ENCODE measurements at places on chromosomes 12 and 14.

DNA sequence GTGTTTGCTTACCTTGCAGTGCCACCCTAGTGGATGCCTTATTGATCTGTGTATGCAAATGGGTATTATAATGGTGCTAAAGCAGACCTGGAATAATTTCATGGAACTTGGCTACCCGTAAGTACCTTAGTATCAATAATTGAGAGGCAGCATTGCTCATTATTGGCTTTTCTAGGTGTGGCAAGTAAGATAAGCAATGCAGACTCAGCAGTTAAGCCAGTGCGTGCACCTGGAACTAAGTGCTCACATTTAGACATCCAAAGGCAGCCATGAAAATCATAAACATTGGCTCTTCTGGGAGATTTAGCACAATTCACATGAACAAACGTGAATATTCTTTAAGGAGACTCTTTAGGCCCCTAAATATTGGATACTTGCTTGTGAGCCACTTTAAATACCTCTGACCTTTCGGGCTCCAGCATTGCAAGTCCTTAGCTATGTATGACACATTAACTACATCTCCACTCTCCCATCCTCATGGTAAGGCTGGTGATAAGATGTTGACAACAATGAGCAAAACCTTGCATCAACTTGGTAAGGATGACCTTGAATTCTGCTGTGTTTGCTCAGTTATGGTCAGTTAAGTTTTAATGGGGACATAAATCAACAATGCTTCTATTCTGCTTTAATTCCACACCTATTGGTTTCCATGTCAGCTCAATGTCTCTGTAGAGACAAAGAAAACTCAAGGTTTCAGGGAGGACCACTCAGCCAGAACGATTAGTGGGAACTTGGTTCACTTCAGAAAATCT is 112.0 kb downstream of the SLC5A8 start:
- DNase-seq: no peak

- DNase-seq: no peak
Measured at GRCh38 chr14:72714871-72715214, 179.1 kb downstream of the DPF3 start.

DNA sequence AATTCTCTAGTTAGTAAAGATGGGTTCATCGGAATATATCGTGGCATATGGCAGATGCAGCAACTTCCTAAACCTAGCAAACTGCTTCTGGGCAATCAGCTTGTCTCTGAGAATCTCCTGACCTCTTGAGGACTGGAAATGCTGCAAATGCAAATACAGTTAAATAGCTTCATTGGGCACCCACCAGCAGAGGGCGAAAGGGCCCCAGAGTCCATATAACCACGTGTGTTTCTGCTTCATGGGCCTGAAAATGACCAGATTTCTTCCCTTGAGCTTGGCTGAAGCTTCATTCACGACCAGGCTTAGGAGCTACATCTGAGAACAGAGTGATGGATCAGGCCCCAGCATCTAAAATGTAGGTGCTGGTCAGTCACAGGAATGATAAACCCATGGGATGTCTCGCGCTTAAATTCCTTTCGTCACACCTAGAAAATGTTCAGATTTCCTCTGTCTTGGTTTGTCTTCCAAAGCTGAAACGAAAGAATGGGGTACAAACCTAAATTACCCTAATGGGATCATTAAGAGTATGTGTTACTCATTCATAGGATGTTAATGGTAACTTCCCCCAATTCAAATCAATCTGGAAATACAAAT is 1482.5 kb upstream of the TMEM132C start:
- peak; percentile 49 for DNase-seq

DNA sequence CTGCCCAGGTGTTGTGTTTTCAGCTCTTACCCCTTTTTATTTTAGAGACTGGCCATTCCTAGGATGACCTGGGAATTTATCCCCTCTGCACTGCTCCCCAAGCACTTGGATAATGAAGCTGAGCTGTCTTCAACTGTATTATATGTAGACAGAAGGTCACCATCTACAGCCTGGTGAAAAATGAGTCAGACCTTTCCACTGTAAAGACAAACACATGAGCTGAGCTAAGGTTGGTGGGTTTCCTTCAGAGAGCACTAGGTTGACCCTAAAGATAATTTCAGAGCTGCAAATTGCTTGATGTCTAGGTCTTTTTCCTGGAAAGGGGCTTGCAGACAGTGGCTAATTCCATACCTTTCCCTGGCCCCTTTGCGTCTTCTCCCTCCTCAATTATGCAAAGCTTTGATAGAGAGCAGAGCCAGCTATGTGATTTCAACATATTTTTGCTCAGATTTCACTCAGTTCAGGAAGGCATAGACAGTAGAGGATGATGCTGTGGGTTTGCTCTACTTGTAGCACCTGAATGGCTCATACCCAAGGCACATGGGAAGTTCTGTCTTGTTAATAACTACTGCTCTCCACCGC is 9.2 kb upstream of the IKZF4 start:
- no peak for DNase-seq

GRCh38 chr12:19288603-19289244 is 150.6 kb upstream of the AEBP2 start:
- DNase-seq: peak; percentile 65

GRCh38 chr14:69349091-69349777 is 48.9 kb downstream of the ERH start:
- DNase-seq: no peak

- peak; percentile 43 for DNase-seq
Measured at GRCh38 chr12:17060260-17060659, 454.3 kb upstream of the LMO3 start.

DNA sequence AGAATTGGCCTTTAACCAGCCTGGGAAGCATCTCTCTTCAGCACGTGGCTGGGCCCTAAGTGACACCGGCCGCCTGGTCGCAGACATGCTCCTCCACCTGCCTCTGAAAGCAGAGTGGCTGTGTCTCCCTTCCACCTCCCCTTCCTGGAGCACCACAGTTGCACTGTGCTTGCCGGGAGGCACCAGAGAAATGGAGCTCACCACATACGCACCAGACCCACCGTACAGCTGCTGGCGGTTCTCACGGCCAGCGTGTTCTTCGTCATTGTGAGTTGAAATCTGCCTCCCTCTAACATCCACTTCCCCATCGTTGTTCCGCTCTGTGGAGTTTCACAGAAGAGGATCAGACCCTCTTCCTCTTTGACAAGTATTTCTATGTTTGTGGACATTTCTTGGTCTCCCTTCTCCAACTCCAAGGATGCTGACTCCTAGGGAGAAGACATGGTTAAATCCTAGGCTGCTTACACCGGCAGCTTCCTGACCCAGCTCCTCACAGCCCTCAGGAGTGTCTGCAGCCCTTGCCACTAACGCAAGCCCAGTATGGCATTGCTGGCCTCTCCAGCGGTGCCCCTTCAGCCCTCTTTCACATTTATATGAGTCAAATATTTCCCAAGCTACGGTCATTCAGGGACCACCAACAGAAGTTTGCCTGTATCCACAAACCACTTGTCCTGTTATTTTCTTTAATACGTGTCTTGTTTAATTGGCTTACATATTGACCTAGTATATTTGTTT is 11.5 kb upstream of the KRT5 start:
- no peak for DNase-seq

GRCh38 chr12:93237235-93237915 is 140.3 kb upstream of the NUDT4 start:
- no peak for DNase-seq

- DNase-seq: peak; percentile 83
Measured at GRCh38 chr14:49999146-49999761, 106.4 kb downstream of the ARF6 start.

GRCh38 chr12:130557886-130558765 is 158.0 kb downstream of the RIMBP2 start:
- no peak for DNase-seq

GRCh38 chr14:34081101-34081575 is 130.3 kb upstream of the EGLN3 start:
- DNase-seq: no peak

GRCh38 chr12:15782667-15783066 is 6.5 kb downstream of the EPS8 start:
- no peak for DNase-seq

GRCh38 chr14:61258985-61259384 is 22.2 kb downstream of the TMEM30B start:
- no peak for DNase-seq

GRCh38 chr12:63036216-63036973 is 101.4 kb upstream of the PPM1H start:
- no peak for DNase-seq

DNA sequence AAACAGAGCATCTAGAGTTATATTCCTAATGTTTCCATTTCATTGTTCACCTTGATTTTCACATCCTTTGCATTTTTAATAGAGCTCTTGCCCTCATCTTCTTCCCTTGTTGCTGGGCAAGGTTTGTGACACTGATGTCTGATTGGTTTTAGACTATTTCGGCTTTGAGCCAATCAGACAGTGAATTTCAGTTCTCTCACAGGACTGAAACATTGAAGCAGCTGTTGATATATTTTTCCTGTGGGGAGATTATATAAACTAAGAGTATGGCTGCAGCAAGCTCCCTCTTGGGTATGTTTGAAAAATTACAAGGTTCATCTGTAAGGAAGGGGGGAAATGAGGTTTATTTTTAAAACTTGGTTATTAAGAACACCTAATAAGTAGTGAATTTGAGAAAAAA is 51.2 kb downstream of the ATF7IP start:
- DNase-seq: peak; percentile 27

- DNase-seq: peak; percentile 63
Measured at GRCh38 chr12:109868182-109869051, 11.9 kb downstream of the GLTP start.

- DNase-seq: no peak
Measured at GRCh38 chr12:125320177-125320576, 254.9 kb downstream of the AACS start.

GRCh38 chr14:35689000-35689460 is 120.1 kb downstream of the RALGAPA1 start:
- no peak for DNase-seq

DNA sequence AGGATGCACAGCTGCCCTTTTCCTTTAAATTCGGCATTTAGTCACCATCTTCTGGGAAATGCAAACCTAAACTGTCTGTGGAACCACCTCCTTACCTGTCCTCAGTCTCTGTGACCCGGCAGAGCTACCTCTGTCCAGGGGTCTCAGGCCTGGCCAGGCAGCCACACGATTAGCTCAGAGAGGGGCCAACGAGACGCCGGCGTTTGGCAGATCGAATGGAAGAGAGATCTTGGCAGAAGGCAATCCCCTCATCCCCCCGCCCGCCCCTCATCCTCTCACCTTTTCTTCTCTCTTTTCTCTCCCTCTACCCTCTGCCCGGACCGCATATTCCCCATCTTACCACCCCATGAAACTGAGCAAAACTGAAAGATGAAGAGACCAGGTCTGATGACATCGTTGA is 101.0 kb downstream of the PIWIL1 start:
- no peak for DNase-seq

DNA sequence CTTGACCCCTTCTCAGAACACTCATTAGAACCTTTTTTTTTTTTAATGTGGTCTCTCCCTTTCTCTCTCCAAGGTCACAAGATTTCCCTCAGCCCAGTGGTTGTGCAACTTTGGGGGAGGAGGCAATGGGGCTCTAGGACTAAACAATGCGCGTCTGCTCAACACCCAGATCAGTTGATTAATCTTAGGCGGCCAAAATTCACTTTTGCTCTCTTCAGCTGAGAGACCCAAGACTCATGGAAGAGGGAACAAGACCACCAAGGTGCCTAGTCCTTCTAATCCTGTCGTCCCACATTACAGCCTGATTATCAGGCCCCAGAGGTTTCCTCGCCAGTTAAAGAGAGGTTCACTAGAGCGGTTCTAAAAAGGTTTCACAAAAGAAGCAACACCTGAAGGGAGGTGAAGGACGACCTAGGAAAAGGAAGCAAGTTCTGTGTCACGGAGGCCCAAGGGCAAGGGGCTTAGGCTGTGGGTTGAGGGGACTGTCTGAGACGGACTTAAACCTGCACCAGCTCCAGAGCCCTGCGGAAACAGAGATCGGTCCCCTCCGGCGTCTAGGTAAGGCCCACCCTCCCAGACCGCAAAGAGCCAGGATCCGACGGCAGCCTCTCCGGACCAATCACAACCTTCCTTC is 824 bp upstream of the TARBP2 start:
- no peak for DNase-seq

DNA sequence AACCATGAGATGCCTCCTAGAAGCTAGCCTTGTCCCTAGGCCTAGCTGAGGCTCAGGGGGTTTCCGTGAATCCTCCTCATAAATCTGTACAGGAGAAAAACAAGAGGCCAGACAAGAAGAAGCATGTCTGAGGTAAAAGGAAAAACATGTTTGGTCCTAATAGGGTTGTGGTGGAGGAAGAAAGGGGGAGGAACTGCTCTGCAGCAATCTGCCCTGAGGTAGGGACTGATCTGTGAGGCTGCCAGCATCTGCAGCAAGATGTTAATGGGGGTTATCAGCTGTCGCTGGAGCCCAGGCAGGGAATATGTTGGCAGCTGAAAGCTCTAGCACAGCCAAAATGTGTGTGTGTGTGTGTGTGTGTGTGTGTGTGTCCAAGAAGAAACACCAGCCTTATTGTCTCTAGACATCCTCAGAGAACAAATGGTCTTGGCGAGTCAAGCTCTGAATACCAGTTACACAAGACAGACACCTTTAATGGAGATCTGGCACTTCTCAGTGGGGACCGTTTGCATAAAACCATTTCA is 218.5 kb downstream of the NUAK1 start:
- DNase-seq: peak; percentile 72

DNA sequence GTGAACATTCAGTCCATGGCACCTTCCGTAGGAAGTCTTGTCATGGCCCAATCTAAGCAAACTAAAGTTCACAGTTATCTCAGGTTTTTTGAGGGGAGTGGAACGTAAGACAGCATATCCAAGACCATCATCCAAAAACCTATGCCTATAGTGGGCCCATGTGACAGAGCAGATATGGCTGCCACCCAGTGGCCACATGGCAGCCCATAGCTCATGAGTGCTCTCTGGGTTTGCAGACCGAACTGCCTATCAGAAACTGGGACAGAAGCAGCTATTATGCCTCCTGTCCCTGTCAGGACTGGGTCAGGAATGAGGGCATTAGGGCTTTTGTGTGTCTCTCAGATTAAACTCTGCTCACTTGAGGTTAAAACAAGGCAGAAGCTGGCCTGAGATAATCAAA is 503.7 kb downstream of the NRXN3 start:
- no peak for DNase-seq

- DNase-seq: no peak
Measured at GRCh38 chr12:116694653-116695463, 43.0 kb downstream of the SPRING1 start.

GRCh38 chr14:43041207-43041606 is 1434.5 kb downstream of the LRFN5 start:
- no peak for DNase-seq

GRCh38 chr14:88007608-88008007 is 2.7 kb downstream of the GPR65 start:
- no peak for DNase-seq

- peak; percentile 100 for DNase-seq
Measured at GRCh38 chr12:92145731-92146496, at the start of gene BTG1. Gene BTG1 (minus strand): TSS chr12:92145846. CDS start chr12:92145535, 311 bp downstream.

- no peak for DNase-seq
Measured at GRCh38 chr12:123268850-123269249, 2.8 kb downstream of the CDK2AP1 start.
